Femur (tissue), 1 donor: ENCODE measurements at places on chromosomes 7 and 10.

GRCh38 chr7:29889288-29889687, 83.0 kb downstream of the WIPF3 start:
- no peak for DNase-seq

- DNase-seq = no peak
Measured at GRCh38 chr7:39979406-39980073, 29.5 kb downstream of the CDK13 start.

- DNase-seq = no peak
Measured at GRCh38 chr7:84111842-84112241, 82.7 kb downstream of the SEMA3A start.

DNA sequence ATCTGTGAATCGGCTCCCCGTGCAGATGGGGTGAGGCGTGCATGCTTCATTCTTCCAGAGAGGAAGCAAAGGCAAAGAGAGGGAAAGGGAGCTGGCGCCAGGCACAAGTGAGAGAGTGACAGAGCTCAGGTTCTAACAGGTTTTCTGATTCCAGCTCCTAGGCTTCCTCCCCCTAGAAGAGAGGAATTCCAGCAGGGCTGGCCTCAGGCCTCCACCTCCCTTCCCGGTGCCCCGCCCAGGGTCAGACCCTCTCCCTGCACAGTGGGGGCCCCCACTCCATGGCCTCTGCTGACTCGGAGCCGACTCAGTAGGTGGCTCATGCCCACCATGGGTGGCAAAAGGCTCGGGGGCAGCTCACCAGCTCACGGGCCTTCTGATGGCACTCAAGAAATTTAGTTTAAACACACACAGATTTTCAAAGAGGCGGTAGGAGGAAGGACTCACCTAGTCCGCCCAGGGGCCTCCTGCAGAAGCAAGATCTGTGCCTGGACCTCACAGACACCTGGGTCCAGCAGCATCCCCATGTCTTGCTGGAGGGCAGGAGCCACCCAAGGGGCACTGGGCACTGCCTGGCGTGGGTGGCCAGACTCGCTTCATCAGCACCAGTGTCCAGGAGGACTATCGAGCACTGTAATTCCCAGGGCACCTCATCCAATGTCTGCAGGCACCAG, 183.5 kb downstream of the MAD1L1 start:
- no peak for DNase-seq

DNA sequence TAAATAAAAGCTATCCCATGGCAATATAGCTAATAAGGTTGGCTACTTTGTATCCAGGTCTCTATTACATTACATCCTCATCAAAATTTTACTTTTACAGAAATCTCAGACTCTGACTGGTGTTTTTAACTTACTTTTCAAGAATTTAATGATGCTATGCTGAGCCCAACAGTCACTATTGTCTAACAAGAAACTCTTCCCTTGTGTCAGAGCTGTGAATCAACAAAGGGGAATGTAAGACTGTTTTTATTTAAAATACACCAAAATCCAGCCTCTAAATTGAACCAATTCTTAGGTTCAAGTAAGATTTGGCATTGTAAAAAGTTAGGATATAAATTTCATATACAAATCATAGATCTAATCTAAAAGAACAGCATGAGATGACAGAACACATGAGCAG, 7.0 kb downstream of the RTKN2 start:
- no peak for DNase-seq

DNA sequence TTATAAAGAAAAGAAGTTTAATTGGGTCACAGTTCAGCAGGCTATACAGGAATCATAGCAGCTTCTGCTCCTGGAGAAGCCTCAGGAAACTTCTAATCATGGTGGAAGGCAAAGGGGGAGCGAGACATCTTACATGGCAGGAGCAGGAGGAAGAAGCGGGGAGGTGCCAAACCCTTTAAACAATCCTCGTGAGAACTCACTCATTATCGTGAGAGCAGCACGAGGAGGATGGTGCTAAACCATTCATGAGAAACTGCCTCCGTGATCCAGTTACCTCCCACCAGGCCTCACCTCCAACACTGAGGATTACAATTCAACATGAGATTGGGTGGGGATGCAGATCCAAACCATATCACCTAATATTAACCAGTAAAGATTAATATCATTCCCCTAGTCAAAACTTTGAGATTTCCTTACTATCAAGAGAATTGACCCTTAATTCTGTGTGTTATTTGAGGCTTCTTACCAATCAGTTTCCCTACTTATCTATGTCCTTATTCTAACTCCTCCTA, 1.6 kb upstream of the SMO start:
- DNase-seq = no peak

DNA sequence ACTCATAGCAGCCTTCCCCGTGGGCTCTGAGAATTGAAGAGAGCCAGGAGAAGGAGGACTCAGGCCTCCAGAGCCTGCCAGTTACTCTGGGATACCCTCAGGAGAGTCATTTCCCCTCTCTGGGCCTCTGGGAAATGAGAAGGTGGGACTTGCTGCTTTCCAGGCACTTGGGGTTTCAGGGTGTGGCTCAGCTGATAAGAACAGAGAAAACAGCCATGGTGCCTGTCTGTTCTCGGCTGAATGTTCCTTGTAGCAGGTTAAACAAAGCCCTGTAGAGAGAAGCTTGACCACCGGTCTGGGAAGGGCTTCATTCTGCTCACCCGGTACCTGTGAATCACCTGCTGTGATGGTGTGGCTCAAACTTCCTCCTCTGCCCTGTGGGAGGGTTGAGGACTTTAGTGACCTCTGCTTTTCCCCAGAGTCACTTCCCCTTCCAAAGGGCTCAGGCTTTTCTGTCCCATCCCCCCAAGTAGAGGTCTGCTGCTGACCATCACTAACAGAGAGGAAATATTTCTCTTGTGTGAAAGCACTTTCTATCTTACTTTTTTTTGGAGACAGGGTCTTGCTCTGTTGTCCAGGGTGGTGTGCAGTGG, 212.4 kb upstream of the GALNT17 start:
- DNase-seq = no peak

DNA sequence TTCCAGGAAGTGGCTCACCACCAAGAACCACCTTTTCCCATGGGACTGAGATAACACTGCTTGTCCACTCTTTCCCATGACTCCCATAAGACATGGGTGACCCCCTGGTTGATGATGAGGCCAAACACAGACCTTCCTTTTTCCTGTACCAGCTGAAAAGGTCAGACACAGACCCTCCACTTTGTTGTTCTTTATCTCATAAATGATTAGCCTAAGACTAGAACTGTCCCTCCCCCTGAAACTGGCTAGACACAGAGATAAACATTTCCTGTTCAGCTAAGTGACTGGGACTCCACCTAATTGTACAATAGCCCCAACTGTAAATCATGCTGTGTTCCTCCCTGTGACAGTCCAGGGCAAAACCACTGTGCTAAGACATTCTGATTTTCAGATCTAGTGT, 8.2 kb upstream of the NRG3 start:
- no peak for DNase-seq

DNA sequence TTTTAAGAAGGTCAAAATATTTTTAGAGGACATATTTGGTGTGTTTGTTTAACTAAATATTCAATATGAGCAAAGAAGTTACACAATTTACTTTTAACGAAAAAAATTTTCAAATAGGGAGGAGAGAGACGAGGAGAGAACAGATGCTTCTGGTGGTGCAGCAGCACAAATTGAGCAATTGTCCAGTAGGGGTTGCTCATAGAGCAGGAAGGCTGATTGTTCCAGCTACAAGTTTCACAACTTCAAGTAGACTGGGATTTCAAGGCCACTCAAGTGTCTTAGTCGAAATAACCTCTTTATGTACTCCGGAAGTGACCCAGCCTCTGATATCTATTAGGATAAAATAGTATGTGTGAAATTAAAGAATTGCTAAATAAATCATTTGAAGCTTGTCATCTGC, 197.9 kb downstream of the HDAC9 start:
- DNase-seq = peak; percentile 44

- no peak for DNase-seq
Measured at GRCh38 chr7:122095642-122096041, 48.4 kb downstream of the AASS start.

GRCh38 chr10:1544929-1545328, 192.4 kb downstream of the ADARB2 start:
- DNase-seq = no peak

GRCh38 chr10:14736043-14736442, 38.7 kb downstream of the FAM107B start:
- no peak for DNase-seq

- DNase-seq = peak; percentile 24
Measured at GRCh38 chr7:106110885-106111654, 1.0 kb downstream of the SYPL1 start.

DNA sequence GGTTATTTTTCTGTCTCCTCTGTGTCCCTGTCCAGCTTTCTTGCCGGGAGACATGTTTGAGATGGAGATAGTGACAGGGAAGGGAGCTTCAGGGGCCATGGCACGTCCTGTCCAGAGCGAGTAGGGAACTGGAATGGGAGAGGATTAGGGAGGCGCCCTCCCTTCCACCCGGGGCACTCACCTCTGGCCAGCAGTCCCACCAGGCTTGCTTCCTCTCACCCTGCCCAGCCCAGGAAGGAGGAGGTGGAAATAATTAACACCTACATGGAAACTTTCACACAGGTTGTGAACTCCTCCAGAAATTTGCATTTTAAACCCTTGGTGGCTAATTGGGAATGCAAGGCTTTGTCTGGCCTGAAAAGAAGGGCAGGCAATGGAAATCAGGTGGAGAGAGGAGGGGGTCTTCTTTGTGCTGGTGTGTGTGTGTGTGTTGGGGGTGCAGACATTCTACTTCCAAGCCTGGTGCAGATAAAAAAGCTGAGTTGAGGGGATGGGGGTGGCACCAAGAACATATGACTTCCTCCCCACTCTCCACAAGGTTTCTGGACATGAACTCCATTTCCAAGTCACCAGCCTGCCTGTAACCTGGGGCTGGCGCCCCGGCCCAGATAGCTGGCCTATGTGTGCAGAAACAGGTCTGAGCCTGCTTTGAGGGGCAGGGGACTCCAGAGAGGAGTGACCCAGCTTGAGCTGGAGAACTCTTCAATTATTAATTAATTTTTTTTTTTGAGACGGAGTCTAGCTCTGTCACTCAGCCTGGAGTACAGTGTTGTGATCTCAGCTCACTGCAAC, 199.4 kb downstream of the CYP26A1 start:
- no peak for DNase-seq

- no peak for DNase-seq
Measured at GRCh38 chr7:10100572-10100971, 873.1 kb upstream of the PHF14 start.

DNA sequence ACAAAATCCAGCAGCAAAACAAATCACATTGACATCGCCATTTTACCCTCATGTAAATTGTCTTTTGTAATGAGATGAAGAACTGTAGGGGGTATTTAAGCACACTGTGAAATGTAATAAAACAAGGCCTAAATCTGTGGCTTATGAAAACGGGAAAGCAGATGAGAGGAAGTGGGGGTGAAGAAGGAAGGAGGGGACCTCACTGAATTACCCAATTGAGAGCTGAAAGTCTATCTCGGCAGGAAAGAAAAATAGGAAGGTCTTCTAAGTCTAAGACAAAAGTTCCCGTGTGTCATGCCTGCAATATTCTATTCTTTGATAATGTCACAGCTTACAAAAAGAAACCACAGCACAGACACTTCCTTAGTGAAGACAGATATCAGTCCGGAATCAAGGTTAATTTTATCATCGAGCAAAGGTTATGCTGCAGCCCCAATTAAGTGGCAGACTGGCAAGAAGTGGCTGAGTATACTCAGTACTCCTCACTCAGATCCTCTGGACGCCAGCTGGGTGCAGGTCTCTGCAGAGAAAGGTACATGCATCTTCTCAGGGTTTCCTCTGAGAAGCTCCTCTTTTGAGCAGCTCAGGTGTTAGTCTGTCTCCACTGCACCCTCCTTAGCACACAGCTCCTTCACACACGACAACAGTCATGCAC, 239.7 kb downstream of the FANK1 start:
- DNase-seq = no peak

DNA sequence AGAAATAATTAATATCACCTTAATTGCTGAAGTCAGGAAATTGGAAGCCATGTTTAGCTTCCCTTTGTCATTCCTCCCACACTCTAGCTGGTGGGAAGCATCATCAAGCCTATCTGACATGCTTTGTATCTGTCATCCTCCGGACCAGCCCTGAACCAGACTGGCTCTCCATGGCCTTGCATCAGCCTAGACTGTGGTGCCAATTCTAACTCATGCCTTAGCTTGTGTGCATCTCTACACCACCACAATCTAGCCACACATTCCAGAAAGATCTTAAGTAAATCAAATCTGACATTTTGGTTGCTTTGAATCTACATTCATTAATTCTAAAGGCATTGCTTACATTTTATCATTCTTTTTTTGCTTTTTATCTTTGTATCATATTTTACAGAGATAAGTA, 196.4 kb upstream of the VSTM2A start:
- no peak for DNase-seq

DNA sequence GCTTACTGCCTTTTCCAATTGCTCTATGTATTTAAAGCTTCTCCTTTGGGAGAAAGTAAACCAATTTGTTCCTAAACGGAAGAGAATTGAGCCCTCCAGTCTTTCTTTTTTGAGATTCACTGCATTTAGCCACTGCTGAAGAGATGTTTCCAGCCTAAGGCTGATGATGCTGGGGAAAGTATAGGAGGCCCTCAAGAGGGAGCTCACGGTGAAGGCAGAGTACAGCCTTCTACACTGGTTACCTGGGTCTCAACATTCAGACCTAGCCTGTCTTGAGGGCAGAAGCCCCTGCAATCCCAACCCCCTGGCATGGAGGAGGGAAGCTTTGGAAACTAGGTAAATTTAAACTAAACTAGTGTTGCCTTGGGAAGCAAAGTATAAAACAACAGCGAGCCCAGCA, 316.7 kb upstream of the TPK1 start:
- DNase-seq = no peak

- no peak for DNase-seq
Measured at GRCh38 chr7:140509789-140510188, 30.5 kb upstream of the MKRN1 start.

DNA sequence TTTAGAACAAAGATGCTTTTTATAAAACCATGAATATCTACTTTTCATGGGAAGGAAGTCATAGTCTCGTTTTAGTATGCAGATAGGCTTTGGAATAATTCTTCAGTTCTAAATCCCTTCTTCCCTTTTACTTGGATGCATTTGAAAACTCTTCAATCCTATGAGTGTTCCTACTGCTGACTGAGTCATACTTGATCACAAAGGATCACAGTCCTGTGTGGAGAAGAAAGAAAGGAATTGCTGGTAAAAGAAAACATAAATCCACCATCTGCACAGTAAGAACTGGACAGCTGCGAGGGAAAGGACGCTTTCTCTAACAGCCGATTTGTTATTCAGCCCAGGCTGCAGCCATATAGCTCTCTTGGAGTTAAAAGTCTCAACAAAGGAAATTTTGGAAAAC, 209.9 kb downstream of the SEMA3E start:
- no peak for DNase-seq

GRCh38 chr7:94452239-94452638, 57.4 kb upstream of the CASD1 start:
- DNase-seq = no peak
